NCI-H2107 (cell line): ENCODE measurements at places on chromosomes 3 and 15.
A peak's percentile ranks its signal among the peaks of the same experiment; 100 is the strongest.

DNA sequence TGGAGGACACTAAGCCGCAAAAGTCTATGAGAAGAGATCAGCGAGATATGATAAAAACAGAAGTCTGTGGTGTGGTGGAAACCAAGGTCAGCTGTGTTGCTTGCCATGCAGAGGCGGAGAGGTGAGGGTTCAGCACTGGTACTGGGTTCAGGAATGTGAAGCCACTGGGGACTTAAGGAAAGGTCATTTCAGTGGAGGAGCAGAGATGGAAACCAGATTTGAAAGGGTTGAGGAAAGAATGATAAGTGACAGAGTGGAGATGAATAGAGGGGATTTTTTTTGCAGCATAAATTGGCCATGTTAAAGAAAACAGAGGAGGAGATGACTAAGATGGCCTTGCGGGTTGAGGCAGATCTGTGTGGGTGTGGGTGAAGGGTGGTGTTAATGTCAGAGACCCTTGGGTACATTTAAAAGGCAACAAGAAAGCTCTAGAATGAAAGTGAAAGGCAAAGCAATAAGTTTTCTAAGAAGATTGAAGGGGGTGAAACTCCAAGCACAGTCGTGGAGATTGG, 265.5 kb downstream of the ADAMTSL3 start:
- no peak for DNase-seq

DNA sequence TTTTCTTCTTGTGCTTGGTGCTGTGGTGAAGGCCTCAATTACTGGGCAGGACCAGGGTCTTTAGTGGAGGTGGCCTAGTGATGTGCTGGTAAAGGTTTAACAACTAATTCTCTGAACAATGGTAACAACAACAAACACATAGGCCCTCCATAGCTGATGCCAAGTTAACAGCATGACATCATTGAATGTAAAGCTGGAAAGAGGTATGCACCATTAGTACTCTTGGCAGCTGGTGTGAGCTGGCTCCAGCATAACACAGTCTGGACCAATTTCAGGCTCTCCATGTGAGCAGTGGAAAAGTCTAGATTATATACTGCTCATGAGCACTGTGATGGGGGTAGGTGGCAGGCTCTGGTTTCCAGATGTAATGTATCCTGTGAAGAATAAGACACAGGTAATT, 61.8 kb downstream of the SLC7A14 start:
- DNase-seq = no peak

GRCh38 chr3:53748512-53749271, 97.5 kb downstream of the CHDH start:
- no peak for DNase-seq

GRCh38 chr3:134597390-134597970, 53.3 kb downstream of the KY start:
- DNase-seq = no peak

DNA sequence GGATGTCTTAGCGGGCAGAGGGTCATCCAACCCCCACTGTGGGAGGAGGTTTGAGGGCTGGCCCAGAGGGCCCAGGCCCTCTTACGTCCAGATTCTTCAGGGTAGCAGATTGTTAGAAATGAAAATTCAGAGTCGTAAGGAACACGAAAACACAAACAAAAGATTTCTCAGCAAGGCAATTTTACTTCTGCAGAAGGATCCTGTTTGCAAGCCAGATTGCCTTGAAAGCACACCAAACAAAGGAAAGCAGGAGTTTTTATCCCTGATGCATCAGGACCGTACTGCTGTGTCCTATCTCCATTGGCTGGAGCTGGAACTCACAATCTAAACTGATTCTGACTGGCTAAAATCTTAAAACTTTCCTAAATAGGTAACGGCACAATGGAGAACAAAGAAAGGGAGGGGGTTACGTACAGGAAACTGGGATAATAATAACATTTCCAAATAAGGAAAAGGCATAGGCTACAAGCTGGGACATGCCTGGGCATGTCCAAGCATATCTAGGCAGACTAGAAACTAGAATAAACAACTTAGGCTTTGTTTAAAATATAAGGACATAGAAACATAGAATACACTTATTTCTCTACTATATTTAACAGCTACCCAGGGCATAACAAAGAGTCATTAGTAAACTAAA, 97.3 kb upstream of the C2CD4B start:
- no peak for DNase-seq

DNA sequence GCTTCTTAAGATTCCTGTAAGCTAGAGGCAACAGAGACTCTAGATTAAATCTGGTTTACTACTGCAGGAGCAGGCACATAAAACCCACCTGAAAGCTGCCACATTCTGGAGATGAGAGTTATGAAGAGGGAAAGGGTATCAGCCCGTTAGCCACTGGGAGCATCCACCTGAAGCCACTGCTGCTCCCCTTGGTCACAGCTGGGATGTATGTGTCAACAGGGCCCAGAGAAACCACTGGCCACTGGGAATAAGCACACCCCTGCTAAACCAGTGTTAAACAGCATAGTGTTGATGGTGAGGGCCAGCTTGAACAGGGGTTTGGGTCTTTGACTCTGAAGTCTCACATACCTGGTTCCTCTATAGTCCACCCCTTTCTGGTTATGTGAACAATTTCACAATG, 10.9 kb downstream of the SLCO2A1 start:
- DNase-seq = no peak

- DNase-seq = no peak
These were observed 19.3 kb upstream of the SLC4A7 start for GRCh38 chr3:27503526-27503925.

GRCh38 chr15:90000186-90001001, 730 bp upstream of the ZNF710 start:
- DNase-seq = no peak

- no peak for DNase-seq
These were observed 186.6 kb upstream of the FEZF2 start for GRCh38 chr3:62559831-62560445.

DNA sequence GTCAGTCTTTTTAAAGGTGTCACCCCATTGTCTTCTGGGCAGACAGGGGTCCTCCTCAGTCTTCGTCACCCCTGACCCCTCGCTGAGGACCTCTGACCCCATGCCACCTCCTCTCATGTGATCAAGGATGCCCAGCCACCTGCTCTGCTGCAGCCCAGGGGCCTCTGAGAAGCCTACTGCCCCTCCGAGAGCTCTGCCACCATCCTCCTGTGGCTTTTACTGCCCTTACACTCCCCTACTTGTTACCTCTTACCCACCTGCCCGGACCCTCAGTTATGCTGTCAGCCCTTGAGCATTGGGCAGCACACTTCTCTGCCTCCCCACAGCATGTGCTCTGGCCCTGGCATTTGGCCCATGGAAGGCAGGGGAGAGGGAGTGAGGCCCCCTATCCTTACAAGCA, 123.2 kb downstream of the LRRK1 start:
- no peak for DNase-seq

- peak; percentile 16 for DNase-seq
These were observed 261.1 kb downstream of the EPHB1 start for GRCh38 chr3:135056084-135056730.

GRCh38 chr3:114449271-114450007, 155.6 kb downstream of the TIGIT start:
- no peak for DNase-seq

DNA sequence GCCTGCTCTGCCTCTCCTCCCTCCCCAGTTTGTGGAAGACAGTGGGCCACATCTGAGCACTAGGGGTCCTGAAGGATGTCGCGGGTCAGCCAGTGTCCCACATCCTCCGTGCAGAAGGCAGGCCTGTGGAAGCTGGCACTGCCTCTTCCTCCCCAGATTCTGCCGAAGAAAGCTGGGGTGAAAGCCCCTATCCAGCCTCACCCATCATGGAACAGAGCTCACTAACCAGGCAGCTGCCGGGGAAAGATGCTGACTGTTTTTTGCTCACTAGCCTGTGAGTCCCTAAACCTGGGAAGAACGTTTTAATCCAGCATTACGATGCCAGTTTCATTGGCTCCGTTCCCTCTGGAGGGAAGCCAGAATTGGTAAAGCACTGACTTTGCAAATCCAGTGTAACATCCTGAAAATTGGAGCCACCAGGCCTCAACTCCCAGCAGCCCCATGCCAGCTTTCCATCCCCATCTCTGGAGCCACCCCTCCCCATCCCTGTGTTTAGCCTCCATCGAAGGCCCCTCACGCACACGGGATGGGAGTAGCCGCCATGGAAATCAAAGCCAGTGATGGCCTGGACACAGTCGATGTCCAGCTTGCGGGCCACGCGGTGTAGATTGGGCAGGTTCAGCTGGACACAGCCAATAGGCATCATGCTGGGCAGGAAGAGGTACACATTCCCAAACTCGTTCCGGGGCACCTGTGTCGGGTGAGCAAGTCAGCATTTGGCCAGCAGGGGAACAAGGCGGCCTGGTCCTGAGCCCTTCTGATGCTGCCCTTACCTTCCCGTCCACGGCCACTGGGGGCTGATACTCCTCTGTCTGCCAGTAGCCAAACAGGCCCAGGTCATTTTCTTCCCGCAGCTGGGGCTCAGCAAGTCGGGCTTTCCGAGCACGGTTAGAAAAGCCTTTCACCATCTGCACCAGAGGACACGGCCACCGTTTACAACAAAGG, 23.5 kb downstream of the TMEM43 start:
- no peak for DNase-seq

GRCh38 chr15:67720556-67721175, 104.6 kb upstream of the SKOR1 start:
- DNase-seq = no peak

- no peak for DNase-seq
These were observed 149.0 kb downstream of the PDZRN3 start for GRCh38 chr3:73475717-73476116.

- DNase-seq = no peak
These were observed 29.8 kb downstream of the PLA1A start for GRCh38 chr3:119627461-119627860.

- DNase-seq = no peak
These were observed 26.8 kb downstream of the KLHDC8B start for GRCh38 chr3:49198161-49198560.

DNA sequence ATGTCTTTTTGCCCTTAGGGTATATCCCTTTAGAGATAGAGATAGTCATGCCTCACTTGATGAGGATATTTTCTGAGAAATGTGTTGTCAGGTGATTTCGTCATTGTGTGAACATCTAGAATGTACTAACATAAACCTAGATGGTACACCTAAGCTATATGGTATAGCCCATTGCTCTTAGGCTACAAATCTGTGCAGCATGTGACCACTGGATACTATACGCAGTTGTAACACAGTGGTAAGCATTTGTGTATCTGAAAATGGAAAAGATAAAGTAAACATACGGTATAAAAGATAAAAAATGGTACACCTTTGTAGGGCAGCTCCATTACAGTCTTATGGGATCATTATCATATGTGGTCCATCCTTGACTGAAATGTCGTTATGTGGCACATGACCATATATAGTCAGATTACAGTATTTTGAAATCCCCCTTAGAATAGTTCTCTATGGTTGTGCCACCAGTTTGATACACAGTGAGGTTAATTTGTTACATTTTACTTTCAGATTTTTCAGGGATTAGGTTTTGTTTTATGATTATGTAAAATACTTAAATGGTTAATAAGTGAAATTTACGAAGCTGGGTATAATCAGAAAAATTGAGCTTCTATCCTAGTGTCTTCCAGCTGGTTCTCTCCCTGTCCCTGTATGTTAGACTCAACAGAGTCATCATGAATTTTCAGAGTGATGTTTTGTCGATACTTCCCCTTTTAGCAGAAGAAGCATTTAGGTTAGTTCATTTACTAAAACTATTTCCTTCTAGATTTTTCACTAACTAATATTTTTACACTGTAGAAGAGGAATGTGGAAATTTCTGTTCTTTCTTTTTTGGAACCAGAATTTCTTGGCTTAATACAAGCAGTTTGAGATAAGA, 12.8 kb downstream of the SETD5 start:
- no peak for DNase-seq

GRCh38 chr3:36446276-36446675, 66.0 kb downstream of the STAC start:
- DNase-seq = no peak

DNA sequence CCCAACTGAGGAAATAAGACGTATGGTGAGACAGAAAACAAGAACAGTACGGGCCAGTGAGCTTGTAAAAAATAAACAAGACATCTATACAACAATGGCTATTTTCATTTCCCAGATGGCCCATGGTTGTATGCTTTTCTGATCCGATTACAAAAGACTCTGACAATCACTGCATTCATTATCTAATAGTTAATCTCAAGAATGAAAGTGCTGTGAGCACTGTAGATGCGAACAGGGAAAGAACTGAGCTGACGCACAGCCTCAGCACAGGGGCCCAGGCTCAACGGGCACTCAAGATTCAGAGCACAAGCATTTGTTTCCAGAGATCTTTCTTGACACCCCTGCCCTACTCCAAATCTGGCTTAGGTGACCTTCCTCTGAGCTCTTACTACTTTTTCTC, 6.9 kb downstream of the MTMR10 start:
- no peak for DNase-seq

- DNase-seq = no peak
These were observed 187.1 kb downstream of the ATP10A start for GRCh38 chr15:25676070-25676469.

DNA sequence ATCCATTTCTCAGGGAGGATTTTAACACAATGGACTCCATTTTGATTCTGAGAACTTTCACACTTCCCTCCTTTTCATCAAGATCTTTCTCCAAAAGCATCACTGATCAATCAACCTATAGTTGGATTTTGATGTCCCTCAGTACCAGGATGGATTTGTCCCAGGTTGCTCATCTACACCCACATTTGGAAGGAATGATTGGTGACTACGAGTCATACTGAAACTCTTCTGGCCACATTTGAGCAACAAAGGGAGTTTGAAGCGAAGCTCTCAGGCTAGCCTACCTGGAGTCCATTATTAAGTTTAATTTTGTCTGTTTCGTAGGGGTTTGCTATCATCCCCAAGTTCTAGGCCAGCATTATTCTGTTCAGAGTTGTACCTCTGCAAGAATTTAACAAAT, 31.3 kb upstream of the ATP8B4 start:
- DNase-seq = no peak

GRCh38 chr3:126126286-126126685, 42.4 kb upstream of the SLC41A3 start:
- no peak for DNase-seq

- no peak for DNase-seq
These were observed 221.9 kb downstream of the LRRN1 start for GRCh38 chr3:4021162-4021561.

DNA sequence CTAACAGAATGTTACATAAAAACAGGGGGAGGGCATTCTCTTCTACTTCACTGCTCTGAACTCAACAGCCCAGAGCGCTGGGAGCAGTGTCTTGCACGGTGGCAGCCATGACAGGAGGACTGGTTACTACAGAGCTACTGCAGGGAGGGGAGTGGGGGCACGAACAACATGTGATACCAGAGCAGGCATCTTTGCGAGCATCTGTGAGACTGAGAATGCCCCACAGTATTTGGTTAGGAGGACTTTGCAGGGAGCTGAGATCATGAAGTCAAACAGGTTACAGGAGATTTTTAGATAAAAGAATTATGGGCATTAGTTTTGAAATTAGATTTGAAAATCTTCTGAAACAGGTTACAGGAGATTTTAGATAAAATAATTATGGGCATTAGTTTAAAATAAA, 58.8 kb upstream of the GOLGA8B start:
- DNase-seq = no peak
